ENCODE measurements at places on chromosomes 13 and 19. TPM values are rescaled to one million over a fixed set of nuclear protein-coding genes. Genes with fewer than 3 reads are reported as not detected.

DNA sequence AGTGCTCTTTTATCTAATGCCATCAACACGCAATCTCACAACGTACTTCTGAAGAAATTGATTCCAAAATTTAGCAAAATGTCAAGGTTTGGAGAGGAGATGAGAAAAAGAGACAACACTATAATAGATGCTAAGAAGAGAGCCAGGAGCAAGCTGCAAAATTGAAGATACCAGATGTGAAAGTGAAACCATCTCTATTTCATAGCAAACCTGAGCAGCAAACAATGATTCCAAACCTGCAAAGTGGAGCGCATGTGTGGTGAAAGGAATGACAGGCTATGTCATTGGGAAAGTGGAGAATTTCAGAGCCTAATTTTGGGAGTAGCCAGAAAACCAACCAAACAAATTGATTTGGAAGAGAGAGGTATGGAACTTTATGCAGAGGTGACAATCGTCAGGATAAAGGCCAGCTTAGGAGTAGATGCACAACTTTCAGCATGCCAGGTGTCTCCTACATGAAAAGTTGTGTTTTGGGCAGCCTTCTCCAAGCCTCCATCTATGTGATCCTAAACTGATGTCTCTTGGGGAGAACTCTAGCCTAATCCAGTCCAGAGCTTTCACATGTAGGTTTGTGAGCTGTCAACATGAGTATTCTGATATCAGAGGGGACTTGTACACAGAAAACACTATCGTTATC lies 158.4 kb upstream of the FNDC3A start:
- H3K36me3 ChIP-seq = no peaks in the 10 kb centered on the region
- H3K4me3 ChIP-seq = no peak overlapping the region
- H3K4me1 ChIP-seq = no peaks in the 10 kb centered on the region
- no peak for DNase-seq

DNA sequence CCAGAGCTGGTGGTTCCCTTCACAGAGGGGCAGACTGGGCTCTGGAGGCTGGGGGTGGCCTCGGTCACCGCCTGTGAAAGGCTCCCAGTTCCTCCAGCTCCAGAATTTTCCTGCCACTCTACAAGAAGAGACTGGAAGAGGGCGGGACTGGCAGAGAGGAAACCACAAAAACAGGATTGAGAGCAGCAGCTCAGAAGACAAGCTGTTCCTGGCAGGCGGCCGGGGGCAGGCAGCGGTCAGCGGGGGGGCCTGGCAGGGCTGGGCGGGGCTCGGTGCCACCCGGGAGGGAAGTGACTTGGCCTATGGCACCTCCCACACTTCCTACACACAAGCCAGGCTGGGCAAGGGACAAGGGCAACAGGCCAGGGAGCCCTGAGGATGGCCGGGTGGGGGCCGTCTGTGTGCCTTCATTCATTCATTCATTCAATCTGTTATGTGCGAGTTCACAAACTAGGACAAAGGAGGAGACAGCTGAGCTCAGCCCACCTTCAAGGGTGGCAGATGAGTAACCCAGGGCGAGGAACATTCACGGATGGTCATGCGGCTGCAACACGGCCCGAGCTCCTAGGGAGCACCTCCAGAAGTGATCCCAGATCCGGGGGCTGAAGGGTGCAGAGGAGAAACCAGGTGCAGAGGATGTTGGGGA lies 16.9 kb upstream of the BTBD2 start:
- H3K4me3 ChIP-seq = no peak overlapping the region
- peaks cover 2% of the 10 kb centered on the region for H3K27me3 ChIP-seq
- peaks cover 19% of the 10 kb centered on the region for H3K4me1 ChIP-seq
- no peaks in the 10 kb centered on the region for H3K36me3 ChIP-seq

GRCh38 chr19:12453495-12453894 lies 12.7 kb upstream of the ZNF443 start:
- H3K4me3 ChIP-seq = no peak overlapping the region
- DNase-seq = no peak
- H3K27ac ChIP-seq = no peak overlapping the region

Gene ZNF582
- total RNA-seq = 5.2 TPM

DNA sequence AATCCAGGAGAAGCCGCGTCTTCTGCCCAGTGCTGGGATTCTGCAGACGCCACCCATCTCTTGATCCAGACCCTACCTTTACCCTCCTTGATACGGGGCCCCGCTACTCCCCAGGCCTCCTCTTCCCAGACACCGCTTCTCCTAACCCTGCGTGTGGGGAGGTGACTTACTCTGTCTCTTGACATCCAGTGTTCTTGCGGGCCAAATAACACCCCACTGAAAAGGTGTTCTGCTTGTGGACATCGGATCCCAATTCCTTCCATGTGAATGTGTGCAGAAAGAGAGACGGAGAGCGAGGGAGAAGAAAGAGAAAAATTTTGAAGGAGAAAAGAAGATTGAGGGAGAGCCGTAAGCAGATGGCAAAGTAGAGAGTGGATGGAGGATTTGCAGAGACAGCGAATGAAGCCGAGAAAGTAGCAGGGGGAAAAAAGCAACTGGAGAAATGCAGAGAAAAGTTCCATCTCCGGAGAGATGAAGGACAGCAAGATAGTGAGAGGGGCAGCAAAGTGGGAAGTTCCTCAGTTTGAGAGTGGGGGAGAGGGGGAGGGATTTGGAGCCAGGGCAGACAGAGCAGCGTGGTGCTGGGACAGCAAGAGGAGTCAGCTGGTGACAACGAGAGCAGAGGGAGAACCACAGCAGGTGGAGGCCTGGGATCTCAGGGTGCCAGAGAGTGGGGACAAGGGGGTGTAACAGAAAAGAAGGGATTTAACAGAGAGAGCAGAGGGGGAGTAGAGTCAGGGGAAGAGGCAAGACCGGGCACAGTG lies 814 bp downstream of the ZNF480 start:
- H3K4me1 ChIP-seq = peaks cover 16% of the 10 kb centered on the region
- H3K36me3 ChIP-seq = peaks cover 40% of the 10 kb centered on the region
- DNase-seq = no peak
- H3K27me3 ChIP-seq = no peaks in the 10 kb centered on the region
- H3K27ac ChIP-seq = peak overlapping the region; percentile 63

DNA sequence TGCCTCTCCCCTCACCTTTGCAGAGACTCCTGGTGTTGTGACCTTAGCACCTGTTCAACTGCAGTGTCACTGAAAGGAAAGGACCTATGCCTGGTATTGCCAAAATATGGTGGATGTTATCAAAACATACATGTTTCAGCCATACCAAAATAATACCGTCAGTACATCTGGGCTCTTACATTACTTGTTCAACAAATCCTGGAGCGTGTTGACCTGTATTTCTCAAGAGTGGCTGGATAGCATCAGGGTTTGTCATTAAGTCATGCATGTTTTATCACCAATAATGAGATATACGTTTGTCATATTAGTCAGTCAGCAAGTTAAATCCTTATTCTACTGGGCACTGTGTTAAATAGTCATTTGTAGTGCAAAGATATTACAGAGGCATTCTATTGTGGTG lies 290.8 kb downstream of the SHISA2 start:
- no peaks in the 10 kb centered on the region for H3K36me3 ChIP-seq
- H3K27ac ChIP-seq = no peak overlapping the region
- H3K27me3 ChIP-seq = no peaks in the 10 kb centered on the region
- H3K4me3 ChIP-seq = no peak overlapping the region

GRCh38 chr13:67120872-67121531 lies 109.1 kb downstream of the PCDH9 start:
- H3K4me1 ChIP-seq = no peaks in the 10 kb centered on the region
- DNase-seq = no peak
- H3K27ac ChIP-seq = no peak overlapping the region
- no peak overlapping the region for H3K4me3 ChIP-seq
- no peaks in the 10 kb centered on the region for H3K36me3 ChIP-seq

Gene PALM3
- total RNA-seq = 25.9 TPM

DNA sequence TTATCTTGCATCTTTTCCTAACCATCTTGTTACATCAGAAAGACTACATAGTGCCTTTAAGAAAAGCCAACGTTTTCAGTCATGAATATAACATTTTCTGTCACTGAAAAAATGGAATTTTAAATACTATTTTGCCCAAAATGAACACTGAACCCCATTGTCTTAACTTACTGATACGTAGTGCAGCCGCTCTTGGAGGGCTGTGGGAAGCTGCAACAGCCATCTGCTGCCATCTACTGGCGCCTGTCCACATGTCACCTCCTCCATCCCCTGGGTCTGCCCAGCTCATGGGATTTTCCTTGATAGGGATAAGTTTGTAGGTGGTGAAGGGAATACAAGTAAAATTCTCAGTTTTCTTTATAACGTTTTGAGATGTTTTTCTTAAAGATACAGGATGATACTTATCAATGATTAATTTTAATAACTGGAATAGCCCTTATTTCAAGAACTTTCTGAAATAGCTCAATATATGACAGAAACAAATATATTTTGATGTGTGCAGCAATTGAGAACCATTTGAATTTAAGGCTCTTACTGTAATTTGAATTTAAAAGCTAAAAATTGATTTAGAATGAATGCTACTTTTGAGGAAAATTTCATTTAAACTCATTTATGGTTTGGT lies 73.7 kb downstream of the GGACT start:
- H3K4me3 ChIP-seq = no peak overlapping the region
- peaks cover 92% of the 10 kb centered on the region for H3K4me1 ChIP-seq
- H3K27me3 ChIP-seq = no peaks in the 10 kb centered on the region
- peak overlapping the region; percentile 84 for H3K27ac ChIP-seq
- DNase-seq = peak; percentile 90

DNA sequence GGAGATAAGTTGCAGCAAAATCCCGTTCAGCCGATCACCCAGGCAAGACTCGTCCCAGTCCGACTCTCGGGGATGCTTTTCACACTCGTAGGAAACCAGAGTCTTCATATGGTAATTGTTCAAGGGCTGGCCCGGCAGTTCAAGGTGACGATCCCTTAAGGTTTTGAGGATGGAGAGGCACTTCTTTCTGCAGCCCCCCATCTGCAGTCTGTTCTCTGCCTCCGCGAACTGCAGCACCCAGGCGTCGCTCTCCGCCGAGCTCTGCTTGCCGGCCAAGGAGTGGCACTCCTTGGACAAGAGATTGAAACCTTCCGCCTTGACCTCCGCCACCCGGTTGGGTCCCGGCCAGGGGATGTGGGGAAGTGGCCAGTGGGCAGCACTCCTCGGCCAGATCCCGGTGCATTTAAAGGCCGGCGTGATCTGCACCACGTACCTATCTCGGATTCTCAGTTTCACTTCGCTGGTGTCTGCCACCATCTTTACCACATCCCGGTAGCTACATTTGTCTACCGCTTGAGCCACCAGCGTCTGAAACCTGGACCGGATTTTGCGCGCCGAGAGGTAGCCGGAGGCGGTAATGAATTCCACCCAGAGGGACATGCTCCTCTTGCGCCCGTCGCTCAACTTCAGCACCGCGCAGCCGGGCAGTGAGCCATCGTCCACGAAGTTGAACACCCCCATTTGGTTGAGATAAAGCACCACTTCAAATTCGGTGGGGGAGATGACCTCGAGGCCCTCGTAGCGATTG lies 1.1 kb downstream of the MAB21L1 start:
- no peak overlapping the region for H3K27ac ChIP-seq
- peaks cover 66% of the 10 kb centered on the region for H3K4me1 ChIP-seq

Gene IGFLR1
- 12.7 TPM for total RNA-seq

Gene ZNF439
- 8.5 TPM for total RNA-seq

DNA sequence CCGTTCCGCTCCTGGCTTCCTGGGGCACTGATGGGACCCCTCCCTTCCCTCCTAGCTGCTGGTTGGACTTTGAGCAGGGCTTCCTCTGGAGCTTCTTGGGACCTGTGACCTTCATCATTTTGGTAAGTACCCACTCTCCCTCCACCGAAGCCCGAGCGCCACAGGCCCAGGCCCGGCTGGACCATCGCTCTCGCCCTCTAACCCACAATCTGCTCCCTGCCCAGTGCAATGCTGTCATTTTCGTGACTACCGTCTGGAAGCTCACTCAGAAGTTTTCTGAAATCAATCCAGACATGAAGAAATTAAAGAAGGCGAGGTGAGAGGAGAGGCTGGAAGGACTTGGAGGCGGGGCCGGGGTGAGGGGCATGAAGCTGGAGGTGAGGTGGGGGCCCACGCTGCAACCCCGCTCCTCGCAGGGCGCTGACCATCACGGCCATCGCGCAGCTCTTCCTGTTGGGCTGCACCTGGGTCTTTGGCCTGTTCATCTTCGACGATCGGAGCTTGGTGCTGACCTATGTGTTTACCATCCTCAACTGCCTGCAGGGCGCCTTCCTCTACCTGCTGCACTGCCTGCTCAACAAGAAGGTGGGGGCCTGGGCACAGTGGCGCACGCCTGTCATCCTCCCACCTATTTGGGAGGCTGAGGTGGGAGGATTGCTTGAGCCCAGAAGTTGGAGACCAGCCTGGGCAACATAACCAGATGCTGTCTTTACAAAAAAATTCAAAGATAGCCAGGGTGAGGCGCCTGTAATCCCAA lies 12.3 kb downstream of the DDX39A start:
- DNase-seq = no peak
- peak overlapping the region; percentile 29 for H3K4me3 ChIP-seq
- peaks cover 14% of the 10 kb centered on the region for H3K4me1 ChIP-seq
- peak overlapping the region; percentile 76 for H3K27ac ChIP-seq
- no peaks in the 10 kb centered on the region for H3K27me3 ChIP-seq

DNA sequence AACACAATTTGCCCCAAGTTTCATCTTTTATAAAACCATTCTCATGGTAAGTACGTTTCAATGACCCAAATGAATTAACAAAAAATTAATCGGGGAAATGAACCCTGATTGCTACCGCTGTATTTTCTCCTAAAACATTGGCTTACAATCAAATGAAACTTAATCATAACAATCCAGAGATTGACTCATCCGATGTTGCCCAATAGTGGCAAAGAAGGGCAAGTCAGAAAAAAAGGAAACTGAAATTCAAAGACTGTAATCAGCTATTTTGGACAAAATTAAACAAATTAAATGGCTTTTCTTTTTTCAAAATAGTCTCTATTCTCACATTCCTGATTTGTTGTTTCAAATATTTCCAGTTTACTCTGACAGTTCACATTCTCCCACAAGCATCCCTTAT lies 3.9 kb upstream of the ACOD1 start:
- no peak overlapping the region for H3K4me3 ChIP-seq
- no peak for DNase-seq
- H3K4me1 ChIP-seq = no peaks in the 10 kb centered on the region
- no peak overlapping the region for H3K27ac ChIP-seq
- no peaks in the 10 kb centered on the region for H3K36me3 ChIP-seq

Gene MRPS12
- total RNA-seq = 88.0 TPM

GRCh38 chr19:21900401-21900800 lies 64.4 kb upstream of the ZNF43 start:
- H3K36me3 ChIP-seq = peaks cover 81% of the 10 kb centered on the region
- H3K4me3 ChIP-seq = no peak overlapping the region
- H3K27ac ChIP-seq = no peak overlapping the region
- peaks cover 22% of the 10 kb centered on the region for H3K27me3 ChIP-seq
- no peak for DNase-seq
- H3K4me1 ChIP-seq = no peaks in the 10 kb centered on the region

DNA sequence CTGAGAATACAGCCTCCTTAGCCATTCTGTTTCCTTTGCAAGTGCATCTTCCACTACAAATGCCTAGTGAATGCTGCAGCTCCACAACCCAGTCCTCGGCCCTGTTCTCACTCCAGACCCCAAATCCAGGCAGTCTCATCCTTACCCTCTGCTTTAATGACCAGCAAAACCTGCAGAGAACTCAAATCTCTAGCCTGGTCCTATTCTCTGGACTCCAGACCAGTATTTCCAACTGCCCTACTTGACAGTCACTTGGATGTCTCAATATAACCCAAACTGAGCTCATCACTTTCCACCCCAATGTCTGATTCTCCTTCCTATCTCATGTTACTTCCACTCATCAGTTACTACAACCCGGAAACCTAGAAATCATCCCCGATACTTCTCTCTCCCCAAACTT lies 2.6 kb upstream of the EBPL start:
- no peaks in the 10 kb centered on the region for H3K27me3 ChIP-seq
- H3K27ac ChIP-seq = no peak overlapping the region
- peaks cover 37% of the 10 kb centered on the region for H3K4me1 ChIP-seq
- H3K36me3 ChIP-seq = peaks cover 12% of the 10 kb centered on the region
